ENCODE measurements at places on chromosomes 6 and 20.
A peak's percentile ranks its signal among the peaks of the same experiment; 100 is the strongest.

- no peak for DNase-seq
Observed at GRCh38 chr6:136323431-136324112, 33.9 kb upstream of the BCLAF1 start.

DNA sequence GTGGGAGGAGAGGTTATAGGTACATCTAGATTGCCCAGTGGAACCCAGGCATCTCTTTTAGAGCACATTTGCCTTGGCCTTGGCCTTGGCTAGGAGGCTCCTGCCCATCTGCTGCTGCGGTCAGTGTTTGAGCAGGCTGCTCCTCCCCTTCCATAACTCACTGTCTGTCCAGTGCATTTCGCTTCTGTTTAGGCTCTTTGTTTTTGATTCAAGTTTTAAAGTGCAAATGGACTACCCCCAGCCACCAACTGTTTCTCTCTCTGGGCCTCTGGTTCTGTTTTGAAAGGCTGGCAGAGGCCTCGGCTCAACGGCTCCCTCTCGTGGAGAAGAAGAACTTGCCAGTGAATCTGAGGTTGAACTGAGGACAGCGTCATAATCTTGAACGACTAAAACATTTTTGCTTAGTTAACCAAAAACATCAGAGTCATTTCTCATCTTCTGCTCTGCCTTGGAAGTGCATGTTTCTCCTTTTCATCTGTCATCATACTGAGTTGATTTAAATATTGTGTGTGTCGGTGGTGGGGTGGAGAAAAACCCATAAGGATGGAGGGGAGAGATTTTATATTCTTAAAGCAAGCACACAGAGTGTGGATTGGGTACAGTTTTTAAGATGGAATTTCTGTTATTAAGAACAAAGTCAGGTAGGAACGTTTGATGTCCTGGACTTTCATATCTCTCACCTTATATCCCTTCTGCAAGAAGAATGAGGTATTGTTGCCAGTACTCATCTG lies 171.4 kb downstream of the DTNBP1 start:
- DNase-seq, result peak; percentile 49

- no peak for DNase-seq
Observed at GRCh38 chr6:40957616-40958492, 81.2 kb downstream of the UNC5CL start.

DNA sequence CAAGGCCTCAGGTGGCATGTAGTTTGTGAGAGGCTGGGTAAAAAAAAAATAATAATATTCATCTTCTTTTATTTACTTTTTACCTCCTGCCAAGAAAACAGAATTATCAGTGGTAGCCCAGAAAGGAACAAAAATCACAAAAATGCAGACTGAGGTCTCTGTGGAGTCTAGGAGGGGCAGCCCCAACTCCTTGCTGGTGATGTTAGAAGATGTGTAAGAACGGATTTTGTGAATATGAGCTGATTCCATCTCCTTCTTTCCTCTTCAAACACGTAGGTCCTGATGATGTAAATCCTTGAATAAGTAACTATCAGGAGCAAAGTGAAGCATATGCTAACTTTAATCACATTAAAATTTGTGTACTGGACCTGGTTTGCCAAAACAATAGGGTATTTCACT lies 226.8 kb downstream of the EYA4 start:
- no peak for DNase-seq

DNA sequence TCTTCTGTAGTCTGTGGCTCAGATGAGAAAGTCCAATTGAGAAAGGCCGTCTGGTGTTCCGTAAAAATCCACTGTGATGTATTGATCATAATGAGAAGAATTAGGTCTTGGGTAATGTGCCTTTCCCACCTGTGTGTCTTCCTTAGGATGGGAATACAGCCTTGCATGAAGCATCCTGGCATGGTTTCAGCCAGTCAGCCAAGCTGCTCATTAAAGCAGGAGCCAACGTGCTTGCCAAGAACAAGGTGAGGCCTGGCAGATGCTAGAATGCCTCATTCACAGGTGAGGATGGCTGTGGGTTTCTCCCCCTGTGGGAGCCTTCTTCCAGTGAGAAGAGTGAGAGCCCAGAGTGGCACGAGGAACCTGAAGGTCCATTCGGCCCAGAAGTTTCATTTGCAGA lies 32.7 kb downstream of the LYRM2 start:
- DNase-seq, result no peak

GRCh38 chr20:22949331-22950109 lies 85.6 kb upstream of the SSTR4 start:
- DNase-seq, result no peak

- no peak for DNase-seq
Observed at GRCh38 chr6:17015144-17015543, 86.7 kb upstream of the STMND1 start.

- no peak for DNase-seq
Observed at GRCh38 chr6:5174244-5174643, 86.5 kb downstream of the LYRM4 start.

DNA sequence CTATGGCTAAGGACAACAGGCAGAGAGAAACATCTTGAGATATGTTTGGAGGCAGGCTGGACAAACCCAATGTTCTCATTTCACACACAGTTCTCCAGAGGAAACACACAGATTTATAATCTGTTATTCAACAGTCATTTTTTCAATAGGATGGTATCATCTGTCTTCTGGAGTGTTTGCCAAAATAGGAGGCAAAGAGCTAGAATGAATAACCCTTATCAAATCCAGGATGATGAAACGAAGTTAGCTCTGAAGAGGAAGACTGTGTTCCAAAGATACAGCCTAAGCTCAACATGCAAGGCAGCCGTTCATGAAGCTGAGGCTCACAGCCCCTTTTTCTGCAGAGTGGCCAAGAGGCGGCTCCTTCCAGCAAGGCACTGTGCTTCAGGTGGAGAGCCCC lies 70.8 kb downstream of the PPP1R3G start:
- no peak for DNase-seq

DNA sequence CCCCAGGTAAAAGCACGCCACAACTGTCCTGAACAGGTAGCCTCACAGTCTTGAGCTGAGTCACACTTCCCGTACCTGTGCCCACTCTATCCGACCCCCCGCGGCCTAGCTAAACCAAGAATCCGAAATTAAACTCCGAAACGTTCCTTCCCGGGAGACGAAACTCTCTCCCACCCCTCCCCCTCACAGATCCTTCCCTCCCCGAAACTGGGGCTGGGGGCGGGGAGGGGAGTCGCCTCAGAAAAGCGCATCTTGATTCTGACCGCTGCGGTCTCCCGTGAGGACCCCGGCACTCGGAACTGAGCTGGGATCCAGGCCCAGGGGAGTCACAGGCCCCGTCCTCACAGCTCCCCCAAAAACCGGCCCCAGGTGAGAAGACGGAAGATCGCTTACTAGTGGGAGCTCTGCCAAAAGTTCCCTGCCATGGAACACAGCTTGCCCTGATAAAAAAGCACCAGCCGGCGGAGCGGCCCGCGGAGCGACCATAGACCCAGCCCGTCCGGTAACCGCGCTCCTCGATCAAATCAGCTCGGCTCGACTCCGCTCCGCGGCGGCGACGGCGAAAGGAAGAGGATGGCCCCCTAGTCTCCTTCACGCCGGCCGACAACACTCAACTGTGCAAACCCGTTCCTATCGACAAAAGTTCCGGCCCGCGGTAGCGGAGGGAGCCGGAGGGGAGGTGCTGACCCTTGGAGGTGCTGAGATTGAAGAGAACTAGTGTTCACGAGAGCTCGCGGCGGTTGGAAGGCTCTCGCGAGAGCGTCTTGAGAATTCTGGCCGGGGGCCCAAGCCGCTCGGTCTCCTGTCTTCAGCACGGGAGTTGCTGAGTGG lies at the start of gene CCNC:
Gene CCNC (minus strand): TSS at position 558 of the 831 bp plus-strand sequence. CDS start 133 bp downstream, at position 425.
- DNase-seq, result peak; percentile 67

DNA sequence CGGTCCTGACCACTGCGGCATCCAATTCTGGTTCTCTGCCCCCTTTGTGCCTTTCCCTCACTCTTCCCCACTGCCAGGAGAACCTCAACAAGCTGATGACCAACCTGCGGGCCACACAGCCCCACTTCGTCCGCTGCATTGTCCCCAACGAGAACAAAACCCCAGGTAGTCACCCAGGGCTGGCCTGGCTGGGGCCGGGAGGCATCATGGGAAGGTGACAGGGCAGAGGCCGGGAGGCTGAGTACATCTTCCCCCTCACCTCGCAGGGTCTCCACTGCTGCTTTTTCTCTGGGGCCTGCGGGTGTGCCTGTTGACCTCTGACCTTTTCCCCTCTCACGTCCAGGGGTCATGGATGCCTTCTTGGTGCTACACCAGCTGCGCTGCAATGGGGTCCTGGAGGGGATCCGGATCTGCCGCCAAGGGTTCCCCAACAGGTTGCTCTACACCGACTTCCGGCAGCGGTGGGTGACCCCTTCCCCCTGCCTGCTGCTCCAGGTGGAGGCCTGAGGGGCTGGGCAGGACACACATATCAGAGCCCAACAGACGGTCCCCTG lies 35.1 kb downstream of the MYH7B start:
- no peak for DNase-seq

- no peak for DNase-seq
Observed at GRCh38 chr6:75098709-75099108, 107.1 kb downstream of the COL12A1 start.

DNA sequence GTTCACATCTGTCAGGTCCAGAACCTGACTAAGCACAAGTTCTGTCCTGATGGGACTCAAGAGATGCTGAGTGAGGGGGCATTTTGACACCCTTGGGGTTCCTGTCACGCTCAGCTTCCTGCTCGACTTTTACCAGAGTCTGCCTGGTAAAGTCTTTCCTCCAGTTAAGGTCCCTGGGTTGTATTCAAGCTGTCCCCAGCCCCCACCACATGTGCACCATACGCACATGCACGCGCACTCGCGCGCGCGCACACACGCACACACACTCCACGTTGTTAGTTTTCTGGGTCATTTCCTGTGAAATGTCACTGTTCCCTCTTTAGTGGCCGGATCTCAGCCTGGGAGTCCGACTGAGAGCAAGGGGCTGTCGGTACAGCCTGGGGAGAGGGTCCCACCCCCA lies 166.1 kb downstream of the GMPR start:
- DNase-seq, result no peak

GRCh38 chr6:125886914-125887313 lies 69.7 kb upstream of the HINT3 start:
- no peak for DNase-seq

DNA sequence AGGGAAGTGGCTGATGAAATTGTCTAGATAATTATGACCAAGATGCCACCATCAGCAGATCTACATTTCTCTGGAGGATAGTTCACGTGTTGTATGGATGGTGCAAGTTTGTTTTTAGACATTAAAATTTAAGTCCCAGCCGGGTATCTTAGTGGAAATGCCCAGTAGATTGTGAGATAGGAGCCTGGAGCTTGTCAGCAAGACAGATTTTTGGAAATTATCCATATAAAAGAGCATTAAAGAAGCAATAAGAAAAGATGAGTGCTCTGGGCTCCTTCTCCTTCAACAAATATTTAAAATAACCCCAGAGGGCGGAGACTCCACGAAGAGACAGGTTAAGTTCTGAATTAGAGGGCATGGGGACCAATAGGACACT lies 47.6 kb upstream of the SMLR1 start:
- no peak for DNase-seq

- DNase-seq, result no peak
Observed at GRCh38 chr6:1910621-1911407, 301.1 kb downstream of the FOXC1 start.

DNA sequence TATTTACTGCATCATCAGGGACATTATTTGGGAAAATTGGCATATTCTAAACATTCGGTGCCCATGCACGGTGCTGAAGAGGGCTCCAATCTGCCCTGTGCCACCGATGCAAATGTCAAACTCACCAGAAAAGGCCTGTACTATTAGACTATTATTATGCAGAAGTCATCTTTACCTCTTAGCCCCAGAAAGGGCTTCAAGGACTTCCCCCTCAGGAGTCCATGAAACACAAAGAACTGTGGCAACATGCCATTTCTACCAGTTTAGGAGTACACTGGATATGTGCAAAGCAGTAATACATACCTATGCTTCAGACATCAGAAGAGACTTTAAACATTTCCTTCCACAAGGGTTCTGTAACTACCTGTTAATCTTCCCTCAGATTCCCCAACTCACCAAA lies 8.6 kb downstream of the DIDO1 start:
- DNase-seq, result no peak

GRCh38 chr6:36592221-36592655 lies 1.9 kb upstream of the SRSF3 start:
- DNase-seq, result no peak

GRCh38 chr6:87572883-87573282 lies 16.9 kb downstream of the RARS2 start:
- no peak for DNase-seq

- no peak for DNase-seq
Observed at GRCh38 chr20:38603286-38603685, 1.7 kb downstream of the ARHGAP40 start.

GRCh38 chr20:44166477-44166876 lies 20.5 kb downstream of the JPH2 start:
- no peak for DNase-seq

DNA sequence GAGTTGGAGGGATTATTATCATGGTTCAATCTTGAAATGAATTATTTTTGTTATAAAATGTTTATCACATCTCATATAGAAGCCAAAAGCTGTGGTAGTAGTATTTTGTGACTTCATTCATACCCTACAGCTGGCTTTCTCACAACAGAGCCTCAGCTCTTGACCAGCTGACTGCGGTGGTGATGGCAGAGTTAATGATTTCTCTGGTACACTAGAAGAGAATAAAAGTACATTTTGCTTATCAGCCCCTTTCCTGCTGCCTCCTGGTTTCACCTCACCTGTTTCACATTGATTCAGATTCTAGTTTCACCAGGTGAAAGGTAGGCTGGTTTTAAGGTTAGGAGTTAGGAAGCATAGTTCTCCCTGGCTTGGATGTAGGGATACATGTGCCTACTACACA lies 55.7 kb downstream of the AFG1L start:
- DNase-seq, result no peak

GRCh38 chr6:157981395-157982101 lies at the start of gene SYNJ2:
SYNJ2 (plus strand) TSS chr6:157981863; CDS start chr6:157981962, 99 bp downstream.
- DNase-seq, result no peak

DNA sequence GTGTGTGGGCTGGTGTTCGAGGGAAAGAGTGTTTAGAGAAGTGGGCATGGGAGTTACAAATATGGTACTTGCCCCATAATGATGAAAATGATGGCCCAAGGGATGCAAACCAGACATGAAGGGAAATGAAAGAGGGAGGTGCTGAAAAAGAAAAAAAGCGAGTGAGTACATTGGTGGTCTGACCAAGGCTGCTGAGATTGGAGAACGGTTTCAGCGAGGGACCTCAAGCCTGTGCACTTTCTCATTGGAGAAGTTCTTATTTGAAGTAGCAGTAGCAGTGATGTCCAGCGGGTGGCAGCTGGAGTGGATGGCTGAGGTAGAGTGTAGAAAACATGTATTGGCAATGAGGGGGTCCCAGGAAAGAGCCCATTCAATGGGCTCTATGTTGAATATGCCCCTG lies 54.8 kb downstream of the TNFAIP3 start:
- no peak for DNase-seq

DNA sequence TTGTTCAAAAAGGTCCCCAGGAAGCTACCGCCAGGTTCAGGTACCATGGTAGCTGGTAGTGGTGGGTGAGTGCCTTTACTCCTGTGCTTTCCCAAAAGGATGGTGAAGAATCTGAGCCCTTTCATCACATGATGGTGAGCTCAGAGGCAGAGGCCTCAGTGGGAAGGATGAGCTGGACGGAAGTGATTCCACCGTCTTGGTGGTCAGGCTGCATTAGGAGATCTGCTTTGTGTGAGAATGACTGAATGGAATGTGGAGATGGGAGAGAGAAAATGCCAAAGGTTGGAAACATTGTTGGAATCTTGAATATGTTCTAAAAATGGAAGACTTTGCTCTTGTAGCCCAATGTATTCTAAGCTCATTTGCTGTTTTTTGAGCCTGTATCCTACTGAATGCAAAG lies 108.1 kb upstream of the SCP2D1 start:
- DNase-seq, result no peak

All from omental fat pad (tissue), 4 donors.